Skin of body (tissue), 3 donors: ENCODE measurements at places on chromosomes 4 and X. TPM values are rescaled to one million over a fixed set of nuclear protein-coding genes. Genes with fewer than 3 reads are reported as not detected.

GRCh38 chr4:90001023-90001422 is 106.4 kb downstream of the MMRN1 start:
- DNase-seq: no peak

MAGEC2 gene
- not detected for total RNA-seq

- DNase-seq: peak; percentile 4
Measured at GRCh38 chrX:40552768-40553167, 28.0 kb upstream of the ATP6AP2 start.

DNA sequence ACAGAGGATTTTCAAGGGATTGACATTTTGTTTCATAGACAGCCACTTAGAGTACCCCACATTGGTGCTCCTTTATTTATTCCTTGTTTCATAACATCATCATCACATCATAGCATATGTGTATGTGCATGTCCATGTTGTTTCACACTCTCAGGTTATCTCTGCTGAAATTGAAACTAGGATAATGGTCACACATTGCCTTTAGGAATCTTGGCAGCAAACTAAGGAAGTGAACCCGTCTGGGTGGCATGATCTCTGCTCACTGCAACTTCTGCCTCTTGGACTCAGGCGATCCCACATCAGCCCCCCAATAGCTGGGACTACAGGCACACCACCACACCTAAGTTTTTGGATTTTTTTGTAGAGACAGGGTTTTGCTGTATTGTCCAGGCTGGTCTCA is 234.2 kb upstream of the ANKRD50 start:
- no peak for DNase-seq

MRFAP1 gene
- total RNA-seq: 99.1 TPM

DNA sequence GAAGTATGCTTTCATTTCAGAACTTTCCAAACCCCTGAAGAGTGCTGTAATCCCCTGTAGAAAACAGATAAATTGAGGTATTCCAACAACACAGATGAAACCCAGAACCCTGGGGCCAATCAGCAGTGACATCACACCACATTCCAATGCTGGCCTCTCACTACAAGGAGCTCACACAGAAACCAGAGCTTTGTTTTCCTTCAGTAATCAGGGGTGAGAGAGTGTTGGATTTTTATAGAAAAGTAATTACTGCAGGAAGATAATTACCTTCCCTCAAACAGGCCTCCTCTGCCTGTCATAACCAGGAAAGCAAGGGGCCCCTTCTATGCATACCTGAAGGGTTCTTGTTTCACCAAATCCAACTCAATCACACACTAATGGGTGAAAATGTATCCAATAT is 246.2 kb downstream of the SCFD2 start:
- DNase-seq: peak; percentile 72

NEIL3 gene
- 5.0 TPM for total RNA-seq

DNA sequence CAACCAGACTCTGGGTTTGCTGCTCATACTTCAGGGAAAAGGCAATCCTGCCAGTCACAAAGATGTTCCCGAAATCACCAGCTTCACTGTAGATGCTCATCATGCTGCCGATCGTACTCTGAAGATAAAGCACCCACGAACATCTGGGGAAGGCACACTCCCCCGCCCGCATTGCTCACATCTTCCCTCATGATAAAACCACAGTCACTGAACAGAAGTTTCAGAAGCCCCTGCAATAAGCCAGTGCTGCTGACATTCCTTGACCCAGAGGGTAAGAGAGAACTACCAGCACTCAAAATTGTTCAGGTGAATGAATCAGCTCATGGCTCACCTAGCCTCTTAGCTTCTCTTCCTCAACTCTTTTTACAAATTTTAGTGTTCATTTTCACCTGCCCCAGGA is 43.1 kb downstream of the SRPX2 start:
- DNase-seq: no peak

- DNase-seq: peak; percentile 3
Measured at GRCh38 chrX:14753441-14753840, 119.4 kb downstream of the FANCB start.

DNA sequence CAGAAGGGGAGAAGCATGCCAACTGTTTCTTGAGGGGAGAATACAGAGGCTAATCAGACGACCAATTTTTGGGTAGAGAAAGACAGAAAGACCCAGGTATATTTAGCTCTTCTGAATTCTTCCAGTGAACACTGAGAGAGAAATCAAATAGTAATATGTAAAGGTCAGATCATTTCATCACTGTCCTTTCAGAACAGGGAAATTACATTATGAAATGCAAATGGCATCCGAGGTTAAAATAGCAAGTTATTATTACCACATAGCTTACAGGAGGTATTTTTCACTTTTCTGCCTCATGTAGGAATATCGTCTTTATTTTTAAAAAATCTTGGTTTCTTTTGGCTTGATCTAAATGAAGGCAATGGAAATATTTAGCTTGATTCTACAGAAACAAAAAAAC is 18.0 kb downstream of the GABRB1 start:
- DNase-seq: no peak

FAM47A gene
- not detected for total RNA-seq

GRCh38 chr4:55032179-55032578 is 93.2 kb downstream of the KDR start:
- no peak for DNase-seq

DNA sequence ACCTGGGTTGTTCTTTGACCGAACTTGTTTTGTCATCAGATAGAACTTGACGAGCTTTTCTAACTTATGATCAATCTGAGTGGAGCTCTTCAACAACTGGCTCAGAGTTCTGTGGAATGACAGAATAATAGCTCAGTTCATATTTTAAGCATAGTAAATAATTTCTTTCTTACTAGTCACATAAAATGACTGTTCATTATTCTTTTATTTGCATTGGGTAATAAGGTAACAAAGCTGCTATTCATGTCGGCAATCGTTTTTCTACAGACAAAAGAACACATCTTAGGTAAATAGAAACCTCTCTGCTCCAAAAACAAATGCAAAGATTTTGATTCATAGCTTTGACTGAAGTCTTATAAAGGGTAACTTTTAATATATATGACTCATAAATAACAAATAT is 57.3 kb upstream of the CXCL8 start:
- no peak for DNase-seq

SH3BP2 gene
- 29.4 TPM for total RNA-seq

GRCh38 chrX:16585486-16586376 is 64.2 kb upstream of the S100G start:
- no peak for DNase-seq

MED12 gene
- total RNA-seq: 36.4 TPM

- no peak for DNase-seq
Measured at GRCh38 chrX:125326599-125326998, 6.9 kb downstream of the TEX13C start.

DNA sequence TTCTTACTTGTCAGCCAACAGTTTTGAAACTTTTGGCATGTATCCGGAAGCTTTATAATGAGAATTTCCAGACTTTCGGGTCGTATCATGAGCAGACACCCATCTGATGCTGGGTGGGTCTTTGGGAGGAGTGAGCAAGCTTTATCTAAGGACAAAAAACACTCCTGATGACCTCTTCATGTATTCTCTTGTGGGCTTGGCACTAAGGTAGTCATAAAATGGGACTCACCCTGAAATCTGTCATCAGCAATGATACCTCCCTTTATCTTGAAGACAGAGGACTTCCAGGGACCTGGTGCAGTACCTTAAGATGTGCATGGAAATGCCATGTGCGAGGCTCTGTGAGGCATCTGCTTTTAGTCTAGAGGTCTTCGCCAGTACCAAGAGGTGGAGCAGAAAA is 346.3 kb upstream of the PPARGC1A start:
- DNase-seq: no peak

- DNase-seq: no peak
Measured at GRCh38 chr4:166482758-166483157, 609.7 kb downstream of the TLL1 start.

GRCh38 chrX:70553516-70553915 is 108.9 kb downstream of the DLG3 start:
- no peak for DNase-seq

- DNase-seq: peak; percentile 50
Measured at GRCh38 chr4:159946983-159947615, 844.2 kb downstream of the RAPGEF2 start.

DNA sequence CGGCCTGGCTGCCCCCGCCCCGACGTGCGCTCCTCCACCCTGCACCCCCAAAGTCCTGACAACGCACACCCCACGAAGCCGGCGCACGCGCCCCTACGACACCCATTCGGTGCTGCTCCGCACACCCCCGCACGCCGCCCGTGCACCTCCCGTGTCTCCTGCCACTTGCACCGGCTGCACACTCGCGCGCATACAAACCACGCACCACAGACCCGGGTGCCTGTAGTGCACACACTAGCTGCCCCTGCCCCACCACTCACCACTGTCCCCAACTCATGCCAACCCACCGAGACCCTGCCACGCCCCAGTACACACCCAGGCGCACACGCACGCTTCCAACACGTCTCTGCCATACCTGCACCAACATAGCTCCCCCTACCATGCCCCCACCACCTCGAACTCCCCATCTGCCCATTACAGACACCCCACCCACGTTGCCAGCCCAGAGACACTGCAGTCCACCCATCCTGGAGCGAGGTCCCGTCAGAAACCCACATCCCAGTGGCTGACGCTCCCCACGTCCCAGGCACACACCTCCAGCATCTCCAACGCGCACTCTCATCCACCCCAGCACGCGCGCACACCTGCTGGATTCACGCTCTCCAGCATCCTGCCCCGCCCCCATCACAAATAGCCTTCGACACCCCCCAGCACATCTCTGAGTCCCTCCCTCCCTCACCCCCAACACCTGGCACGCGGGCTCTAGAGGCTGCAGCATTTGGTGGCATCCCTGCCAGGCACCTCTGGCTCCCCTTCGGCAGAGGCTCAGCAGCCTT is 4.2 kb upstream of the DUSP9 start:
- no peak for DNase-seq

DNA sequence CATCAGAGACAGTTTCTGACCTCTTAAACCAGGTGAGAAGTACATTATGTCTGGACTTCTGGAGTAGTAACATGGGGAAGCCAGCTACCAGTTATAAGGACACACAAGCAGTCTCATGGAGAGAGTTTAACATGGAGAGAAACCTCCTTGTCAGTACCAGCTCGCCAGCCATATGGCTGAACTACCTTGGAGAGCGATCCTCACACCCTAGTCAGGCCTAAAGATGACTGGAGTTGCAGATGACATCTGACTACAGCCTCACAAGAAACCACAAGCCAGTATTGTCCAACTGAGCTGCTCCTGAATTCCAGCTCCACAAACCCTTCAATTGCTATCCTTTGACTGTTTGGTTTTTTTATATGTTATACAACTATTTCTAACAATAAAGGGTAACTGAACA is 49.8 kb downstream of the PDHA2 start:
- no peak for DNase-seq

FAM184B gene
- total RNA-seq: 0.69 TPM

SPACA5 gene
- total RNA-seq: not detected

SMARCA5 gene
- 46.7 TPM for total RNA-seq

UGT2B15 gene
- total RNA-seq: not detected

NHSL2 gene
- total RNA-seq: 6.9 TPM

- DNase-seq: no peak
Measured at GRCh38 chr4:24988776-24989175, 42.0 kb downstream of the LGI2 start.

GRCh38 chr4:41820473-41820872 is 71.9 kb upstream of the PHOX2B start:
- DNase-seq: no peak

DNA sequence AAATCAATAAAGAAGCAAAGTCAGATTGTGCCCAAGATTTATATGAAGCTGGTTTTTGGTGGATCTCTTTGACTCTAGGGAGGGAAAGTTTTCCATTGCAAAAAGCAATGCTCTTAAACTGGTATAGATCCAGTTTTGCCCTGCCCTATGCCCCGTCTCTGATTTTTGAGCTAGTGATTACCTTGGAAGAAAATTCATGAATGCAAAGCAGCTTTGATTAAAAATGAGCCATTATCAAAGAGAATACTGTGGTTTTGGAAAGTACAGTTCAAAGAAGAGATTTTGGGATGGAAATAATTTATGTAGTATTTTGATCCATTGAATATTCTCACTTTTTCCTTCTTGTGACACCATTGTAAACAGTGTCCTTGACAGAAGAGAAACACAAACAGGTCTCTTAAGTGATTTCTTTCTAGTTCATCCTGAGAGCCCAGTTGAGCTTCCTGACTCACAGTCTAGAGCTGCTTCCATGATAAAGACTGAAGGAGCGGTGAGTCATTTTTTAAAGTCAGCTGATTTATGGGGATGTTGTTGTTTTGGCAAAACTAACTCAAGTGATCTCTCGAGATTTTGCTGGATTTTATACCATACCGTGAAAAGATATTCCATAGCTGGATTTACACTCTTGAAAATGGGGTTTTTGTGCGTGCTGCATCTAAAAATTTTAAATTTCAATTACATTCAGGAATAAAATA is 76.7 kb downstream of the AFF1 start:
- DNase-seq: no peak

DNA sequence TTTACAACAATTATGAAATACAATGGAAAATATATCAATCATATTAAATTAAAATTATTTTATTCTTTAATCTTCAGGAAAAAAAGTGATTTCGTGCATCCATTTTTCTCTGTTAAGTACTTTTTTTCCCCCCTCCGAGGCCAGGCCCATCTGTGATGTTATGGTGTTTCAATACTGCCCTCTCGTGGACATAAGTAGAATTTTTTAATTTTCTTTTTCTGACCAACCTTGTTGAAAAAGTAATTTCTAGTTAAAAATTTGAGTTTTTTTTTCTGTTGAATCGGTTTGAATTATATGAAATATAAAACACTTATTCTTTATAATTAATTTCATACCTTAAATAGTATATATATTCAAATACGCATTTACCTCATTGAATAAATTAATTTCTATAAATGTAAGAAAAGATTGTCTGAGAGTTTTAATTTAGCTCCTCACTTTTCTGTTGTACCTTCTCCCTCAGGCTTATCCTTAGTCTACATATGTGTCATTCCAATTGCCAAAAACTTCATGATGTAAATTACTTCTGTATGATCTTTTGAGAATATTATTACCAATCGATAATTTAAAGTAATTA is 175.8 kb upstream of the TECRL start:
- no peak for DNase-seq

MAGEA10 gene
- not detected for total RNA-seq

HTN1 gene
- total RNA-seq: not detected
